Type B pancreatic cell (in vitro differentiated cells): ENCODE measurements at places on chromosomes 11 and 22. TPM values are rescaled to one million over a fixed set of nuclear protein-coding genes. Genes with fewer than 3 reads are reported as not detected.

The MS4A3 gene
- not detected in 2 replicates for total RNA-seq

GRCh38 chr11:8192016-8192895 lies 23.4 kb upstream of the RIC3 start:
- H3K4me1 ChIP-seq: no peaks in the 10 kb centered on the region
- no peak overlapping the region for H3K27ac ChIP-seq
- no peak overlapping the region for H3K4me3 ChIP-seq
- peak; percentile 51 for DNase-seq
- H3K27me3 ChIP-seq: peaks cover 41% of the 10 kb centered on the region

The KCNE3 gene
- total RNA-seq: 7.3 and 12.5 TPM in 2 replicates

GRCh38 chr11:42012271-42012670 lies 552.8 kb upstream of the LRRC4C start:
- H3K27ac ChIP-seq: no peak overlapping the region
- no peak for DNase-seq
- no peaks in the 10 kb centered on the region for H3K4me1 ChIP-seq
- no peaks in the 10 kb centered on the region for H3K36me3 ChIP-seq

The IGLL1 gene
- not detected in 2 replicates for total RNA-seq

- H3K36me3 ChIP-seq: no peaks in the 10 kb centered on the region
- peaks cover 72% of the 10 kb centered on the region for H3K4me1 ChIP-seq
- H3K27ac ChIP-seq: peak overlapping the region; percentile 39
- no peak overlapping the region for H3K4me3 ChIP-seq
Observed at GRCh38 chr22:23217171-23218052, 37.1 kb downstream of the BCR start.

- no peak for DNase-seq
- no peak overlapping the region for H3K4me3 ChIP-seq
- no peaks in the 10 kb centered on the region for H3K36me3 ChIP-seq
- no peaks in the 10 kb centered on the region for H3K4me1 ChIP-seq
- H3K27me3 ChIP-seq: no peaks in the 10 kb centered on the region
Observed at GRCh38 chr11:94702481-94702880, 65.7 kb upstream of the AMOTL1 start.

DNA sequence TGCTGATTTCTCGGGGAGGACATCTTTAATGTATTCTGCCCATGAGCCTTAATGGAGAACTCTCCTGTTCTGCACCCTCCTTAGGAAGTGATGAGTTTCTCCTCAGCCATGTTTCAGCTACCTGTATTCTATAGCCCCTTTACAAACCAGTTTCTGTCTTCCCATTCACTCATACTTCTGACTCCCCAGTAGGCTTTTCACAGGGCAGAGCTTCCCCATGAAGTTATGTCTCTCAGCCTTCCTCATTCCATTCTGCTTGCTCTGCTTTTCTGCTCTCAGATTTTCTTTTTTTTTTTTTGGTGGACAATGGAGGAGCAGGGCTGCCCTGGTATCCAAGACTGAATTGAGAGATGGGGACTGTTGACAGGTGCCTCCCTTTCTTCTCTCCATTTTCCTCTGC lies 4.3 kb upstream of the OR52R1 start:
- no peaks in the 10 kb centered on the region for H3K36me3 ChIP-seq
- no peak for DNase-seq
- H3K27me3 ChIP-seq: no peaks in the 10 kb centered on the region
- no peak overlapping the region for H3K4me3 ChIP-seq
- H3K4me1 ChIP-seq: no peaks in the 10 kb centered on the region

The OR2AG1 gene
- not detected in 2 replicates for total RNA-seq
